ENCODE measurements at places on chromosomes 6 and 20.

GRCh38 chr6:44116641-44117382 lies 10.4 kb downstream of the MRPL14 start:
- DNase-seq = no peak

- no peak for DNase-seq
These were observed 5.6 kb upstream of the TFB1M start for GRCh38 chr6:155319902-155320301.

GRCh38 chr20:38471987-38472512 lies 593 bp upstream of the RALGAPB start:
- DNase-seq = no peak

- no peak for DNase-seq
These were observed 1.1 kb downstream of the L3MBTL1 start for GRCh38 chr20:43508604-43509040.

GRCh38 chr20:51569815-51570738 lies 27.6 kb upstream of the NFATC2 start:
- no peak for DNase-seq

DNA sequence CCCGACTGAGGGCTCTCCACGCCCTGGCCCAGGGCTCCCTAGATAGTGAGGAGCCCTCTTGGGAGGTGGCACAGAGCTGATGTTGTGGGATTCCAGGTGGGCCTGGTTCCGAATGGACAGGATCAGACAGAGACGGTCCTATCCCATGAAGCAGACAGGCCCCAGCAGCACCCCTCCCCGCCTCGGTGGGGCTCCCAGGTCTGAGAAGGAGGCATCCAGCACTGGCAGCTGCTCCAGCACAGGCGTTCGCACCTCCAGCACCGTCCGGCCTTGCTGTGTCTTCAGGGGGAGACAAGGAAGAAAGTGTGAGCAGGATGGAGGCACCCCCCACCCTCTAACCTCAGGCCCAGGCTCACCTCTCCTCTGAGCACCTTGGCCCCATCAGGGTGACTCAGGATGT lies 28.7 kb downstream of the COL11A2 start:
- DNase-seq = no peak

DNA sequence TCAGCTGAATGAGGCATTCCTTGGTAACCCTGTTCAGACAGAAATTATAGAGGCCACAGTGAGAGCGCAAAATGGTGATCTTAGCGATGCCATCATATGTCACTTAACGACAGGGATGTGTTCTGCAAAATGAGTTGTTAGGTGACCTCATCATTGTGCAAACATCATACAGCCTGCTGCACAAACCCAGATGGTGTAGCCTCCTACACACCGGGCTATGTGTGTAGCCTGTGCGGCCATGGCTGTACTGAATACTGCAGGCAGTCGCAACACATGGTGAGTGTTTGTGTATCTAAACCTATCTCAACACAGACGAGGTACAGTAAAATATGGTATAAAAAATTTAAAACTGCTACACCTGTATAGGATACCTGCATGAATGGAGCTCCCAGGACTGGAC lies 234.1 kb upstream of the PMEPA1 start:
- DNase-seq = no peak

DNA sequence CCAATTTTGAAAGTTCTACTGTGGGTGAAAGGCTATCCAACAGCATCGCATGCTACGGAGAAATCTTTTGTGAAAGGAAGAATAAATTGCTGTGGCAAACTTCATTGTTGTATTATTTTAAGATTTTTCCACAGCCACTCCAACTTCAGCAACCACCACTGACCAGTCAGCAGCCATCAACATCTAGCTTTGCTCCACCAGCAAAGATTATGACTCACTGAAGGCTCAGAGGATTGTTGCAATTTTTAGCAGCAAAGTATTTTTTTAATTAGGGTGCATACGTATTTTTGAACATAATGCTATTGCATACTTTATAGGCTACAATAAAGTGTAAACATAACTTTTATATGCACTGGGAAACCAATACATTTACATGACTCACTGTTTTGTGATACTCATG lies 493.5 kb downstream of the TFAP2A start:
- DNase-seq = no peak

DNA sequence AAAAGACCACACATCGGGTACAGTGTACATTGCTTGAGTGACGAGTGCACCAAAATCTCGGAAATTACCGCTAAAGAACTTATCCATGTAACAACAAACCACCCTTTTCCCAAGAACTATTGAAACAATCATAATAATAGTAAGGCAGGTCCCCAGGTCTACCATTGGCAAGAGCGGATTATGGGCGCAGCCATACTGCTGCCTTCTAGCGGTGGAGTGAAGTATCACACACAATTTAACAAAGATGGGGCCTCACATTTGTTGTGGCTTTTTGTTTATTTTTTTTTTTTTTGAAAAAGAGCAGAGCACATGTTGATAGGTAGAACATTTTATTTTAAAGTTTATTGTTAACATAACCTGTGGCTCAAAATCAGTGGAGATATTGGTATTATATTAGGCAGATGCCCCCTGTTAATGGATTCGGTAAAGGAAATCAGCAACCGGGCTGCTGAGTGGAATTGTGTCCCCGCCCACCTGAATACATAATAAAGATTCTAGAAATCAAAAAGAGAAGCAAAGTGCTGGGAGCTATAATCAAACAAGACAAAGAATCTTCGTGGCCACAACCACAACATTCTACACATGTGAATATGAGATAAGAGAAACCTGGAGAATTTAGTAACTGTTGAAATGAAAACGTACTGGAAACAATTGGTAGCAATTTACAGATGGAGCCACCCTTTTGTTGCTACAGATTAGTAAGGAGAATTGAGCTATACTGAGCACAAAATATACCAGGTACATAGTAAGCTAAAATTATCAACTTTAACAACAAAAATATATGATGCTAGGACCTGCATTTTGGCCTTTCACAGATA lies 94.2 kb upstream of the EXOC2 start:
- DNase-seq = no peak

DNA sequence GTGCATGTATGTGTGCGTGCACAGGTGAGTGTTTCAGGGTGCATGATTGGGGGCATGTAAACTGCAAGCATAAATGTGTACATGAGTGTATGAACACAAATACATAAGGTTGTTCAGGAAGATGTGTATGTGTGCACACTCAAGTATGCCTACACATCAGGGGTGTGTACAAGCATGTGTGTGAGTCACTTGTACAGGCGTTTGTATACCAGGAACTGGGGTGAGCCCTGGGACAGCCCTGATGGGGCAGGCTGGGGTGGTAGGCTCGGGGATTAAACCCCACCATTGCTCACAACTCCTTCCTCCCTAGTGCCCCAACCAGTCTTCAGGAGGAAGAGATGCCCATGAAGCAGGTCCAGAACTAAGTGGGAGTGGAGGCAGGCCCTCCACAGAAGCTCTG lies 4.3 kb downstream of the CRIP3 start:
- no peak for DNase-seq

DNA sequence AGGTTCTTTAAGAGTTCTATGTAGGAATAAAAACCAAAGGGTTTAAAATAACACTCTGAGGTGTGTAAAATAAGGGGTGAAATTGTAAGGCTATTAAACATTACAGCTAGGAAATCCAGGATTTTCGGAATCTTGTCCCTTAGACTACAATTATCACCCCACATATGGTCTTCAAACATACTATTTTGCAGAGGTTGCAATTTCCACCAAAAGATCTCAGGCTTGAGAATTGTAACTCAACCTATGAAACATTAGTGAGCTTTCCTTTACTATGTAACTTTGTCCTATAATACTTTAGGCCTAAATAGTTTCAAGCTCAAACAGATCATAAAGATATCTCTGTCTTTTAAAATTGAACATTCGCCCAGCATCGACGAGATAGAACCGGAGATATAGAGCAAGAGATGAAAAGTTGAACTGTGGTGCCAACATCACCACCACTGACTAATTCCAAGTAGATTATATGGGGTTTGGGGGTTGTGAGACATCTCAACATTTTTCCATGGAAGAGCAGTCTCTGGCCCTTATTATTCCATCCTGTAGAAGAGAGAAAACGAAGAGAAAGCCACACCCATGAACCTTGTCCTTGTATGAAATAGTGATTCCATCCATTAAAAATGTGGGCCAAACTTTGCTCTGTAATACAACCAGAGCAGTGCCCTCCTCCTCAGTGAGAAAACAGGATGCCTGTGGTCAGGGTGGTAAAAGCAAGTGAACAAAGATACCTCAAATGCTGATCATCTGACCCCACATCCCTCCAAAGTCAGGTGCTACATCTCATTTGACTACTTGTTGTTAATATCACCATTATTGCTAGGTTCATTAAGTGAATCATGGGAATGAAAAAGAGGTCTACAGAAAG lies 284.5 kb upstream of the GJE1 start:
- no peak for DNase-seq

DNA sequence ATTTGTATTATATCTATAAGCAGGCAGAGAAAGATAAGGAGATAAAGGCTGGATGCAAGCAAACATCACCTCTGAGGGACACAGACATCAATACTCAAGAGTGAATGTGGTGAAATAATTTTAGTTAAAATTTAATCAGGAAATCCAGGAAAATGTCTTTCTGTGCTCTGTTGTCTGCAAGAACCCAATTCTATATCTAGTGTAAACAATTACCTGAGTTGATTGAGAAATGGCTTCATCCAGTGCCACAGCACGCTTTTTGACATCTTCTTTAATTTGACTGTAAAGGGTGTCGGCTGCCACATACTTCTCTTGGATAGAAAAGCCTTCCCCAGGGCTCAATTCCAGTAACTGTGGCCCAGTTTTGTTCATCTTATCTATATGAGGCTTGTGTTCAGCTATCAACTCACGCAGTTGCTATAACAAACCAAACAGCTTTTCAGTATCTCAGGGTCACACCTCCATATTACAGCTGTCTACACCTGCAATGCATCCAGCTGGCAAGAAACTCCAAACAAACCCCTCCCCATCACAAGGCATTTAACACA lies 131.6 kb downstream of the DST start:
- DNase-seq = no peak

DNA sequence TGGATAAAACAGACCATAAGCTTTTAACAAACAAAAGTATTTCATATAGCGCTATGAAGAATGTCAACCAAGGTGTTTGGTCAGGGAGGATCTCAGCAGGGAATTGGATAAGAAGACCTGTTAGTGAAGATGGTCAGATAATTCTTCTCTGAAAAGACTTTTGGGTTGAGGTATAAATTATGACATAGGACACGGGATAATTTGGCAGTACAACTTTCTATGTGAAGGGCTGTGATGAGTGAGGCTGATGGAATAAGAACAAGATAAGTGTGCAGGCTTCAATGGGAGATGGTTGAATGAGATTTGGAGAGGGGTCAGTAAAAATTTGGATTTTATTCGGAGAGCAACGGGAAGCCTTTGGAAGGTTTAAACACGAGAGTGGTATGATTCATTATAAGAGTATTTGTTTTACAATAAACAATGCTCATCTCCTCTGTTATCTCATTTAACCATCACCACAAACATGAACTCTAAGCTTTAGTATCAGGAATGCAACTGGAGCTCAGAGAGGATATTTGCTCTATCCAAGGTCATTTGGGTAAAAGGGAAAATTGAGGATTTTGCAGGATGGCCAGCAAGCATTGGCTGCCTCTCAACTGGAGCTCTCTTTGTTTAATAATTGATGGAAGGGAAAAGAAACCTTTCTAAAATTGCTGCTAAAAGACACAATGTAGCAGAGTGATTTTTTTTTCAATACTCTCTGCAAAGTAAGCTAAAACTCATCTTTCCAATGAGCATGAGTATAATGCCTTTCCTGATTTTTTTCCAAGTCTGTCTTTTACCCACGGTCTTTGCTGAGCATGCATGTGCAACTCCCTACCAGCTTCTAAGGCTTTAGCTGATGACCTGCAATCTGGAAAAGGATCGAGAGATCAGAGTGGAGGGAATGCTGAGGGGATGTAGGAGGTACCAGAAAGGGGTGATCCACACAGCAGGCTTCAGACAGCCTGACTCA lies 534.0 kb downstream of the CBLN4 start:
- no peak for DNase-seq

GRCh38 chr20:45044084-45044573 lies 56.8 kb downstream of the KCNS1 start:
- DNase-seq = no peak
